ENCODE measurements at places on chromosomes 16 and 17.

- no peak for DNase-seq
These were observed 281.5 kb downstream of the SEC14L1 start for GRCh38 chr17:77422104-77422747.

DNA sequence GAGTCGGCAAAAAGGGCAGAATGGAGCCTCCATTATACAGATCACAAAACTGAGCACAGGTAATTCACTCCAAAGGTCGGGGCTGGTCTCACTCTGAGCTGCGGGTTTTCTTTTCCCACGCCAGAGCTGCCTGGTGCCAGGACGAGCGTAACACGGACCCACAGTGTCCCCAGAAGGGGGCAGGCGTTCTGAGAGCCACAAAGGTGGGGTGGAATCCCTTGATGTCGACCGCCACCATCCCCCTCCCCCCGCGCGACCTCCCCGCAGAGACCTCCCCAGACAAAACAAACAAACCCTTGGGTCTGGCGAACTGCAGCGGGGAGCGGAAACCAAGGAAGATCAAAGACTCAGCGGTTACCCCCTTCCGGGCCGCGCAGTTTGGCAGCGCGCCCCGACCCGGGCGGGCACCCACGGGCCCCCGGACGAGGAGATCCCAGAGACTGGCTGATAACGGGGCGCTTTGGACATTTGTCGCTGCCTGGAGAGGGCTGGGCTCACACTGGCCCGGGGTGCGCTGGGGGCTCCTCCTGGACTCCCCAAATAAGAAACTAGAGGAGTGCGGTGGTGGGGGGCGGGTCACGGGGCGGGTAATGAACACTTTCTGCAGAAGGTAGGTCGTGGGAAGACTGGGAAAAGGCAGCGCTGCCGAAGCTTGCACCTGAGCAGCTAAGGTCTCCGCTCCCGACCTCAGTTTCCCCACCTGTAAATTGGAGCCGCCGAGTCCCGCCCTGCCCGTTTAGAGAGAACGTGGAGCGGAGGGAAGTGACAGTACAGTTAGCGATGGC, 664 bp upstream of the NKD1 start:
- DNase-seq: peak; percentile 24

DNA sequence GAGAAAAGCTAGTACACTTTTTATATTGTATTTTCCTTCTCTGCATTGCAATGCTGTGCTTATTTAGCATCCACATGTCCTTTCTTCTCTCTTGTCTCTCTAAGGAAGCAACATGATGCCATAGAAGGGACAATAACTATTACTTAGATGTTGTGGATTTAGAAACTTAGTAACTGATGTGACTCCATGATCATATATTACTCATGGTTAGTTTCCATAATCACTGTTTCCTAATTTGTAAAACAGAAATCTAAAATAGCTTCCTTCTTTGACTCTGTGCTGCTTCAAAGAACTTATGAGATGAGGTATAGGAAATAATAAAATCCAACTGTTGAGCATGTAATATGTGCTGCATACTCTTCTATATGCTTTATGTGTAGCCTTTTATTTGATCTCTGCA, 6.6 kb upstream of the ABCA5 start:
- DNase-seq: no peak

DNA sequence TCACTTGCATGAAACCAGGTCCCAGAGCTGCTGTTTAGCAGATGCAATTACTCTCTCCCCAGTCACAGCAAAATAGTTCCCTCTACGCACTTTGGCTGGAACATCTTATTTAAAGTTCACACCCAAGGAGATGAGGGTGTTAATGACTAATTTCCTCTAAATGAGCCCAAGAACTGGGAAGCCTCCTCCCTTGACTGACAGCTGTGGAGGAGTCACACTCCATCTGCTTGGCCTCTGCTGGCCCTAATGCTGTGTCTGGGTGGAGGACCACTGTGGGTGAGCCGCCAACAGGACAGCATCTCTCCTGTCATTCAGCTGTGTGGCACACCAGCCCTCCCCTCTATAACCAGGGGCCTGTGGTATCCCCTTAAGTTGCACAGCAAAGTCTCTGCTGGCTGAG, 115.4 kb downstream of the SHISA6 start:
- no peak for DNase-seq

GRCh38 chr17:40301315-40301714, 7.7 kb upstream of the RARA start:
- no peak for DNase-seq
